ENCODE measurements at places on chromosomes 7 and 10.

DNA sequence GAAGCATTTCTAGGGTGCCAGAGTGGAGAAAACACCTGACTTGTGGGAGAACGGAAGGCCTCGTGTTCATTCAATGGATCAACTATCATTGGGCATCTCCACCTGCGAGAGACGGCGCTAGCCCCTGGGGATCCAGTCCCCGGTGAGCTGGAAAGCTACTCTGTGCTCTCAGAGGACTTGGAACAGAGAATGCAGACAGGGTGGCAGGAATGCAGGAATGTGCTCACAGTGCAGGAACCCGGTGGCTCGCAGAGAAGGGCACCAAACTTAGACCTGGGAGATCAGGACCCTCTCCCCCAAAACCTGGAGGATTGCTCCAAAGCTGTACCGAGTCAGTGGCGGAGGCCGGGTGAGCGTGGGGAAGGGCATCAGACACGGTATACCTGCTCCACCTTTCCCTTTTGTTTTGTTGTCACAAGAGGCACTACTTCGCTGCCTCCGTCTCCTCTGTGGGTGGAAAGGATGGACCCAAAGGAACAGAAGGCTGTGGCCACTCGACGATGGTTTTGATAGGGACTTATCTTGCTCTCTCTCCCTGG lies 569.0 kb upstream of the C7orf33 start:
- no peak for DNase-seq

- no peak for DNase-seq
These were observed 182.2 kb downstream of the ST7 start for GRCh38 chr7:117135553-117135891.

GRCh38 chr7:6162331-6162620 lies 110.1 kb downstream of the CYTH3 start:
- DNase-seq, result no peak

DNA sequence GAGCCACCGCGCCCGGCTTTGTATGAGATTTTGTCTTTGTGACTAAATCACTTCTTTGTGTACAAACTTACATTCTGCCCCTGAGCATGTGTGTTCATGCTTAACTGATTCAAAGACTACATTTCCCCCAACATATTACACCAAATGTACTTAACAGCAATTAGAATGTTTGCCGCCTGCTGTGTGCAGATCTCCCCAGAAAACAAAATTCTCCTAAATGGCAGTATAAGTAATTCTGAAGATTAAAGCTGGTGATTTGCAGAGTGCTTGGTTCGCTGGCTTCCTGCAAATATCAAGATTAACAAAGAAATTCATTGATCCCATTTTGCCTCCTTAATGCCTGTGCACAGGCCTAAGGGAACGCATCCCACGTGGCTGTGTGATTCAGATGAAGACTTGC lies 230.3 kb downstream of the GALNT17 start:
- DNase-seq, result no peak

DNA sequence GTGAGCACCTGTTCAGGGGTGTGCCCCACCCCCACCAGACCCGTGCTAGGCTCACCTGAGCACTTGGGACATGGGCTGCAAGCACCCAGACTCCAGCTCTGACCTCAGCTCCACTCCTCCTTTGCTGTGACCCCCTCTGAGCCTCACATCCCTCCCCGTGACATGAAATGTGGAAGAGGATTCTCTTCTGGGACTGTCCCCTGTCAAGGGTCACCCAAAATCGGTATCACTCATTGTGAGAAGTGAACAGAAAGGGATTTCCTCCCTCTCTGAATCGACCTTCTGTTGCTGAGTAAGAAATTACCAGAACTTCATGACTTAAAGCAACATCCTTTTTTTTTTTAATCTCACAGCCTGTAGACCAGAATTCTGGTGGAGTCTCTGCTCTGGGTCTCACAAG lies 6.2 kb upstream of the CHST15 start:
- DNase-seq, result no peak

DNA sequence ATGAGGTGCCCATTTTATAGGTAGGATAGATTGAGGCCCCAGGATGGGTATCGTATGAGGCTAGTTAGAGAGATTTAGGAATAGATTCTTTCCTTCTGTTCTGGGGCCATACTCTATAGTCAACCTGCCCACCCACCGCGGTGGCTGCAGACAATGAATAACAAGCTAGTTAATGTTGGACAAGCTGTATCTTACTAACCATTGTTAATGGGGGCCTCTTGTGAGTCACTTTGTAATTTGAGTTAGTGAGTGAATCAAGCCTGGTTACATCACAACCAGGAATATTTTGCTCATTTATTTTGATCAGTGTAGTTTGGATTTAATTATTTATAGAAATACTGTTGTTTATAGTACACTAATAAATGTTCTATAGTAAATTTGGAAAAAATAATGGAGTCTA lies 7.3 kb downstream of the SORCS3 start:
- no peak for DNase-seq

DNA sequence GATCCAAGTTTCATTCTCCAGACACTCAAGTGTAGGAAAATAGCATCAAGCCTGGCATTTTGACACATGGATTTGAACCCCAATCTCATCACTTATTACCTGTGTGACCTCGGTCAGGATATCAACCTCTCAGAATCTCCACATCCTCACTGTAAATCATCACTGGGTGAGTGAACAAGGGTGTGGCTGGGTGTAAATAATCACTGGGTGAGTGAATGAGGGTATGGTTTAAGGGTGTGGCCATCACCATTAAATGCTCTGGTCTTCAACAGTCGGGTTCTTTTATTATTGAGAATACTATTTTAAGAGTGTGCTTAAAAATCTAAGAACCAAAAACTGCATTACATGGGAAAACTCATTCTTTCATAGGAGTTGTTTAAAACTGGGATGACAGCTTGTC lies 200.1 kb downstream of the DOCK4 start:
- no peak for DNase-seq

- DNase-seq, result no peak
These were observed 557.8 kb downstream of the AUTS2 start for GRCh38 chr7:70156057-70156456.

- no peak for DNase-seq
These were observed 552.1 kb downstream of the PARD3 start for GRCh38 chr10:34262985-34263384.

- DNase-seq, result no peak
These were observed 105.3 kb downstream of the CYTH3 start for GRCh38 chr7:6167004-6167551.

DNA sequence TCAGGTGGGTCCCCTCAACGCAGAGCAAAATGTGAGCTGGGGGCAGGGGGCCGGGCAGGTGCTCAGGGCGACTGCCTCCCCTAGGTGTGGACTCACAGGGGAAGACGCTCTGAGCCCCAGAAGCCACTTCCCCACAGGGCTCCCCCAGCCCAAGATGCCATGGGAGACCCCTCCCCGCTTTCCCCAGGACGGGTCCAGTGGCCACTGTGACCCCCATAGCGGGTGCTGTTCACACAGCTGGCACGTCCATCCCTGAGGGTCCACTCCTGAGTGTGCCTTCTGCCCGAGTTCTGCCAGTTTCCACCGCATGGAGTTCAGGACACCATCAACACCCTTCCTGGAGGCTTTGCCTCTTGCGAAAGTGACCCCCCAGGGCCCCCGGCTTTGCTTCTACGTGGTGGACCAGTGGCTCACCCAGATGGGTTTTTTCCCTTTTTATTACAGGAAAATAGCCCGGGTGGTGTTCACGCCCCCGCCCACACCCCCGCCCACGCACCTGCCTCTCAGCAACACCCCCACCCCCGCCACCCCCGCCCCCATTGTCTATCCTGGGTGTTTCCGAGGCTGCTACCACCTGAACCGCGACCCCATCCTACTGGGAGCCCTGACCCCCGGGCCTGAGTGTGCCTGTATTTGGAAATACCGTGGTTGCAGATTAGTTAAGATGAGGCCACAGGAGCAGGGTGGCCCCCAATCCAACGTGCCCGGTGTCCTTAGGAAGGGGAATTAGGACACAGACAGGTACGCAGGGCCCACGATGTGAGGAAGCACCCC lies 32.0 kb downstream of the ADAP1 start:
- DNase-seq, result peak; percentile 55

GRCh38 chr7:21278944-21279343 lies 148.9 kb upstream of the SP4 start:
- no peak for DNase-seq

DNA sequence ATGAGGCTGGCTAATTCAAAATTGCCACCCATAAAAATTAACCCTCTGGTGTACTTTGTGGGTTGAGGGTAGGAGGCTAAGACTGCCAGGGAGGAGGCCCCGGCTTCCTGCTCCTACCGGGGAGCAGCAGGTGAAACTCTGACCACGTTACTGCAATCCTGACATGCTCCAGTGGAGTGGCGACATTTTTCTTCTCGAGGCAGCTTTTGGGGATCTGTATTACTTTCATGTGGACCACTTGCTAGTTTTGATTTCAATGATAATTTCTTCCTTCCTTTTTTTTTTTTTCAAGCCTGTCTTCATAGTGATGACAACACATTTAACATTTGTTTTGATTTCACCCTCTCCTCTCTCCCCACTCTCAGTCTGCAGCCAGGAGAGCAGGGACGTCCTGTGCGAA lies 14.6 kb downstream of the GATA3 start:
- no peak for DNase-seq

GRCh38 chr10:120825878-120826769 lies 25.0 kb upstream of the WDR11 start:
- no peak for DNase-seq

GRCh38 chr10:113056441-113057021 lies 106.5 kb downstream of the TCF7L2 start:
- DNase-seq, result no peak

GRCh38 chr10:65628493-65629139 lies 1297.2 kb upstream of the LRRTM3 start:
- DNase-seq, result no peak

DNA sequence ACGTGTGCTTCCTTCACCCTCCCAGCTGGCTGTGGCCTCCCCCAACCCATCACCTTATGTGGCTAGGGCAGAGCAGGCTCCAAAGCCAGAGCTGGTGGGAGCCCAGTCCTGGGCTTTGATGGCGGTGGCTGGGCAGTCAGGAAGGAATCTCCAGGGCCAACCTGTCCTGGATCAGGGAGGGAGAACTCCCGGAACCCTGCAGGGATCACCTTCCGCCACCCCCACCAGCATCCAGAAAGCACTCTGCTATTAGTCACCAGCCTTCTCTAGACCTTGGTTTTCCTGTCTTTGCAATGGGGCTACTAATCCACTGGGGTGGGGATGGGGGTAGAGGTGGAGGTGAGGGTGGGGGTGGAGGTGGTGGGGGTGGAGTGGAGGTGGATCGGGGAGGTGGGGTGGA lies 139.0 kb downstream of the ZMIZ1 start:
- DNase-seq, result no peak

DNA sequence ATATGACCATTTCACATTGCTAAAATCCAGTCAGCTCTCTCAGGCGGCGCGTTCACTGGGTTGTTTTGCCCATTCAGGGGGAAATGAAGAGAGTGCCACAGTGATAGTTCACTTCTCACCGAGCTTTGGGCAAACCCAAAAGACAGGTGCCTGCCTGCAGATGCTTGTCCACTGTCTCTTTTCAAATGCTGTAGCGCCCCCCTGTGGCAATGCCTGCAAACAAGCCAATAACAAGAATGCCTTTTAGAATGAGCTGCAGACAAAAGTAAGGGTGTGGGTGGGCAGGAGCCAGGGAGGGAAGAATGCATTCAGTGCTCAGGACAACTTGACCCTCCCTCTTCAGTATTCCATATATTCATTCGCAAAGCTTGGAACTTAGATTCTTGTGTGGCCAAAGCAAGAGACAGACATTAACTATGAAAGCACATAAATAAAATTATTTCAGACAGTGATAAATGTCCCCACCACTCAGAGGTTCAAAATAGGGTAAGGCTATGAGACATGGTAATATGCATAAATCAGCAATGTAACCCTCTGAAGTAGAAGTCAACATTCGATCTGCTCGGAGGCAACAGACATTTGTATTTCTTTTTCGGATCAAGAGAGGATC lies 86.9 kb downstream of the JAZF1 start:
- peak; percentile 62 for DNase-seq

GRCh38 chr7:99305473-99306260 lies 20.0 kb upstream of the ARPC1A start:
- DNase-seq, result no peak

- DNase-seq, result no peak
These were observed 30.2 kb downstream of the MET start for GRCh38 chr7:116702046-116702785.

- DNase-seq, result no peak
These were observed 12.6 kb downstream of the IL15RA start for GRCh38 chr10:5964736-5965135.

DNA sequence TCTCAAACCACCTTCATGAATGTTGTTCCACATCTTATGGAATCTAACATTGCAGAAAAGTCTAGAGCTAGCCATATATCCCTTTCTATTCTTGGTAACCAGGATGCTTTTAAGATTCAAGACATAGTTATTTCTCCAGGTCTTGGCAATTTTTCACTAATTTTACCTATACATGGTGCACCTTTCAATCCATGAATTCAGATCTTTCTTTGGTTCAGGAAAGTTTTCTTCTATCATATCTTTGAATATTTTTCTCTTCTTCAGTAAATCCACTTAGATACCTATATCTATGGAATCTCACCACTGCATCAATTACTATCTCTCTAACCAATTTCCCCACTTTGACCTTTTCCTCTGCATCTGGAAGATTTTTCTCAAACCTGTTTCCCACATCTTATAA lies 77.4 kb downstream of the PRLHR start:
- no peak for DNase-seq

DNA sequence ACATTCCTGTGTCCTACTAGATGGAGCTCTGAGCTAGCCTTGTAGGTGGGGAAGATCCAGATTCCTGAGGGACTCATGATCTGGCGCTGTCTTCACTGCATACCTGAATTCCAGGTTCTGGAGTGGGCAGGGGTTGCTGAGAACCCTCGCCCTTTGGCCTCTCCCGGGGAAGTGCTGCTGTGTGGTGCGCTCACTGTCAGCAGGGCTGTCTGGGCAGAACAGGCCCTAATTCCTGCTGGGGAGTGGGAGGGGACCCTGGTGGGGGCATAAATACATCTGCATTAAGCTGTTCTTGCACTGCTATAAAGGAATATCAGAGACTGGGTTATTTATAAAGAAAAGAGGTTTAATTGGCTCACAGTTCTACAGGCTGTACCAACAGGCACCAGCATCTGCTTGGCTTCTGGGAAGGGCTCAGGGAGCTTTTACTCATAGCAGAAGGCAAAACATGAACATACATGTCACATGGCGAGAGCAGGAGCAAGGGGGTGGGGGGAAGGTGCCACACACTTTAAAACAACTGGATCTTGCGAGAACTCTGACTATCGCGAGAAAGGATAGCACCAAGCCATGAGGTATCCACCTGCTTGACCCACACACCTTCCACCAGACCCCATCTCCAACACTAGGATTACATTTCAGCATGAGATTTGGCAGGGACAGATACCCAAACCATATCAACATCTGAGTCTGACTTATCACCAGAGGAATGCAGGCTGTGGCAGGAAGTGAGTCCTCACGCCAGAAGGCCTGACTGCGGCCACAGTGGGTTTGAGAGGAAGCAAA lies 115.0 kb downstream of the ADCY1 start:
- DNase-seq, result no peak

- no peak for DNase-seq
These were observed 210.9 kb upstream of the C7orf33 start for GRCh38 chr7:148379677-148380076.

Measured in stimulated activated CD4-positive, alpha-beta T cell treated with anti-CD3 and anti-CD28 coated beads, Interleukin-4, amount 100 ng/mL, for 1 hour (primary cell).